Stimulated activated CD4-positive, alpha-beta T cell treated with anti-CD3 and anti-CD28 coated beads, Interleukin-1b, Interleukin-23, amount 100 ng/mL, for 1 hour (primary cell): ENCODE measurements at places on chromosomes 3 and 15.

DNA sequence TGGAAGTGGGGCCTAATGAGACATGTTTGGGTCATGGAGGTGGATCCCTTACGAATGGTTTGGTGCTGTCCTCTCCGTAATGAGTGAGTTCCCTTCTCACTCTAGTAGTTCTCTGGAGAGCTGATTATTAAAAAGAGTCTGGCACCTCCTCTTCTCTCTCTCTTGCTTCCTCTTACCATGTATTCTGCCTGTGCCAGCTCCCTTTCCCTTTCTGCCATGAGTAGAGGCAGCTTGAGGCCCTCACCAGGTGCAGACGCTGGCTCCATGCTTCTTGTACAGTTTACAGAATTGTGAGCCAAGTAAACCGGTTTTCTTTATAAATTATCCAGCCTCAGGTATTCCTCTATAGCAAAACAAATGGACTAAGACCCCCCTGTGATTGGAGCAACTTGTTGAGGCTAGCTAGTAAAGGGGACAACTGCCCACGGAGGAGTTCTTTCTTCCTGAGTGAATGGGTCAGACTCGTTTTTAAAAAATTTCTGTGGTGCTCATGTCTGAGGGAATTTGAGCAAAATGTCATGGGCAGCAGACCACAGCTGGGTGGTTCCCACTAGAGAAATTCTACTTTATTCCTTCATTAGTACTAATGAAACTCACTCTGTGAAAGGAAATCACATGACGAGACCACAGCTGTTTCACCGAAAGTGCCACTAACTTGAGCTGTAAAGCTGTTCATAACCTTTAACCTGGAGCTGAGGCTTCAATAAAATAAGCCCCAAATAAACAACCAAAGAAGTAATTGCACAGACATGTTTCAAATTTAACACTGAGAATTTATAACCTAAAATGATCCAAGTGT, 210.0 kb downstream of the NFKBIZ start:
- no peak for DNase-seq

- no peak for DNase-seq
Measured at GRCh38 chr15:80831606-80832224, 52.5 kb downstream of the CEMIP start.

- no peak for DNase-seq
Measured at GRCh38 chr3:42216931-42217333, 49.1 kb downstream of the CCK start.

DNA sequence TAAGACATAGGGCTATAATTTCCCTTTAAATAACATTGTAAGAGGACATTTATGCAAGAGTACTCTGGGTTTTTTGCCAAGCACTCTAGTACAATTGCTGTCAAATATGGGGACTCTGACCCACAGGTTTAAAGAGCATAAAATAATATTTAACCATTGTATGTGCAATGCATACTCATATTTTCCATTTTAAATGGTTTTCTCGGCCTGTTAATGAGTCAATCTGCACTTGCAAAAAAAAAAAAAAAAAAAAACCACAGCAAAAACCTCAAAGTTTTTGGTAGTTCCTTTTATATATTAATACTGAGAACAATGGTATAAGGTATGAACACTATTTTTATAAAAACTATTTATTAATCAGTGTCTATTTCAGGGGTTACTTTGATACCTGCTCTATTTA, 304.0 kb upstream of the CBLB start:
- DNase-seq, result no peak

DNA sequence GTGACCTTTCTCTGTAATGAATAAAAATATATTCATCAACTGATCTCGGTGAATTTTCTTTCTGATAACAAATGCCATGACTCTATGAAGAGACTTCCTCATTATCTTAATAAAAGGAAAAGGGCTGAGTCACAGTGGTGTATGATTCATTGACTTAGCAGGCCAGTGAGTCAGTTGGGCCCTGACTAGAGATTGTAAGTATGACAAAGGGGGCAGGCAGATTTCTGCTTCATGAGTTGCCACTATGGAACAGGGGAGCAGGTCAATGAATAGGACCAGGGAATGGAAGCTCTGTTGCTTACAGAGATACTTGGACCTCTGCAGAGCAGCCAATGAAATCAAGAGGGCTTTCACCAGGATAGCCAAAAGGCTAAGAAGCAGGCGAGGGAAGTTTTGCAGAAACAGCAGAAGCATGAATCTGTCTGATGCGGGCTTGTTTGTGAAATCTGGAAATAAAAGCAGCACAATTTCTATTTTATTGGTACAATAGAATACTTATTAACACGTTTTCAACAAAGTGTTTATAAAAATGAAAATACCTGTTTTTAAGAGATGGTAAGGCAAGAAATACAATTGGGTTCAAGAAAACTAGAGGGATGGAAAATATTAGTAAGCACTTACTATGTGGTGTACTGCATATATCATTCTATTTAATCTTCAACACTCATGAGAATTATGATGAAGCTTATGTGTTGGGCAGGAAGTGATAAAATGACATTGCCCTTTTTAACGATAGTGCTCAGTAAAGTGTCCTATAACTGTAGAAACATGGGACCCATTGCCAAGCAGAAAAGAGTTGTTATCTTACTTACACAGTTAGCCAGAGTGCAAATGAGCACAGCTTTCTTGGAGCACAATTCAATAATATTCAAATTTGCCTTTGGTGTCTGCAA, 169.8 kb upstream of the MYRIP start:
- DNase-seq, result no peak

DNA sequence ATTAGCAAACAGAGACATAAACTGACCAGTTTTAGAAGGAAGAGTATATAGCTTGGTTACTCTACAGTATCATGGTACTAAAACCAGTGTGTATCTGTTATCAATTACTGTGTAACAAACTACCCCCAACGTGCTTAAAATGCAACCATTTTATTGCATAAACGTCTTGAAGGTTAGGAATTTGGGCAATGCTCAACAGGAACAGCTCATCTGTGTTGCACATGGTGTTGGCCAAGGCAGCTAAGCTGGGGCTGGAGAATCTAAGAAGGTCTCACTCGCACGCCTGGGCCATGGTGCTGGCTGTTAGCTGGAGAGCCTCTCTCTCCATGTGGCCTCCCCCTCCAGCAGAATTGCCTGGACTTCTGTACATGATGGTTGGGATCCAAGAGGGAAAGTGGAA, 81.2 kb upstream of the THBS1 start:
- DNase-seq, result no peak

GRCh38 chr3:141093971-141094684, 43.0 kb downstream of the SPSB4 start:
- DNase-seq, result no peak

DNA sequence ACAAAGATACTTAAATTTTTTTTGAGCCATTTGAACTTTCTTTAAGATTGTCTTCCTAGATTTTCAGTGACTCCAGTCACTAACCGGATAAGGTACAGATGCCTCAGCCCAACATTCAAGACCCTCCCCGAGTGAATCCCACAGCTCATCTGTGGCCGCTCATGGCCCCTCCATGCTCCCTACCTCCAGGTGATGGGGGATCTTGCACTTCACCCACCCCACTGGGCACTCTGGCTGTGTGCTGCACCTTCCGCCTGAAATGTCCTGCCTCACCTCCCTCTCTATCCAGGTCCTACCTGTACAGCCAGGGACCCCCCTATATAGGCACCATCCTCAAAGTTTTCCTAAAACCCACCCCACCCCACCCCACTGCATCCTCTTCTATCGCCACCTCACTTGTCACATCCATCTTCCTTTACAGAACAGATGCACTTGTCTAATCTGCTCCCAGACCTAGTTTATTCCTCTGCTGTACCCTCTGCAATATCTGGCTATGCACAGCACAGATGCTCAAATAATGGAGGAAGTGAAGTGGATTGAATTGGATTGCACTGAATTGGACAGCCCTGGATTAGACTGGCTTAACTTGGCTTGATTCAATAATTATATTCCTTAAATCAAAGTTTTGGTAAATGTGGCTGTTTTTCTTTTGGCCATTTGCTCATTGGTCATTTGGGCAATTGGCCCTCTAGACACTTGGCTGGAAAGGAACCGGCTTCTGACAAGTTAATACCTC, 24.5 kb downstream of the NTRK3 start:
- no peak for DNase-seq

GRCh38 chr15:70054884-70055387, 42.8 kb downstream of the TLE3 start:
- no peak for DNase-seq

DNA sequence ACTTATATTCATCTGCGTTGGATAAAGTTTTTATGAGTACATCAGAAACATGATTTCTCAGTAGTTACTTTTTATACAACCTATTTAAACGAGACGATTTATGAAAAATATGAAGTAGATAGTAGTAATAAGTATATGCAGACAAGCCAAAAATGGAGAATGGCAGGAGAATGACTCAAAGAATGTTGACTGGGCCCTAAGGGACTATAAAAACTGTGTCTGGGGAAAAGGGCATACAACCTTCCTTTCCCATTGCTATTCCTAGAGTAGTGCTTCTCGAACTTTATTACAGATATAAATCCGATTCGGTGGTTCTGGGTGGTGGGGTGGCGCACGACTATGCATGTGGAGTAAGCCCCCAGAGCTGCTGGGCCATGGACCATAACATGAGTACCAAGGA, 558.5 kb downstream of the FOXP1 start:
- no peak for DNase-seq

DNA sequence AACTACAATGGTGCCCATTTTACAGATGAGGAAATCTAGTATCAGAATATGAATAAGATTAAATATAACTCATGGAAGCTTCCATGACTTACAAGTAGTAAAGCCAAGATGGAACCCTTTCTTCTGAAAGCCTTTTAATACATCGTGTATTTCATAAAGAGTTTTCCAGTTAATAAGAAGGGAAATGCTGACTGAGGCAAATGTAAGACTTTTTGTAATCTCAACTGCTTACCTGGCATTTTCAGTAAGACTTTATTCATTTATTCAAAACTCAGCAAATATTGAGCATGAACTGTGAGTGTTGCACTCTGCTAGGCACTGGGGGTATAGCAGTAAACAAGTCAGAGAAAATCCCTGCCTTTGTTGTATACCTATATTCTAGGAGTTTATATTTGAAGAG, 256.4 kb upstream of the THRB start:
- DNase-seq, result no peak

GRCh38 chr3:112687211-112687610, 46.3 kb upstream of the CCDC80 start:
- no peak for DNase-seq

DNA sequence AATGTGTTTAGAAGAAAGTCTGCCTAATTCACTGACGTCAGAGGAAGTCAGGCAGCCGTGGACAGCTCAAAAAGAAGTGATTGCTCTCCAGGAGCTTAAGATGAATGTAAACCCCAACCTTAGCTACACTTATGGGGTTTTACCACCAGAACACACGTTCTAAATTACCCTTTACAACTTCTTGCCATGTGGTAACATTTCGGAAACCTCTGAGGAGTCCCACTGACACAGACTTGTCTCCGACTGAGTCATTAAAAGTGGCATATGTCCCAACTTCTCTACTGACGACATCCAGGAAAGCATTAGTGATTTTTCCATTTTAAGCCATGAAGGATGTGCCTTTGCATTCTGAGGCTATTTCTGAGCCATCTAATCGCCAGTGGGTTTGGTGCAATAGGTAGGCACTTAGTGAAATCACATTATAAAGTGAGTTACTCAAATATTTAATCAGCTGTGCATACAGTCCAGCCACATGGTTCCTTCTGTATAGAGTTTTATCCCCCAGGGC, 32.4 kb downstream of the C2CD4A start:
- no peak for DNase-seq

DNA sequence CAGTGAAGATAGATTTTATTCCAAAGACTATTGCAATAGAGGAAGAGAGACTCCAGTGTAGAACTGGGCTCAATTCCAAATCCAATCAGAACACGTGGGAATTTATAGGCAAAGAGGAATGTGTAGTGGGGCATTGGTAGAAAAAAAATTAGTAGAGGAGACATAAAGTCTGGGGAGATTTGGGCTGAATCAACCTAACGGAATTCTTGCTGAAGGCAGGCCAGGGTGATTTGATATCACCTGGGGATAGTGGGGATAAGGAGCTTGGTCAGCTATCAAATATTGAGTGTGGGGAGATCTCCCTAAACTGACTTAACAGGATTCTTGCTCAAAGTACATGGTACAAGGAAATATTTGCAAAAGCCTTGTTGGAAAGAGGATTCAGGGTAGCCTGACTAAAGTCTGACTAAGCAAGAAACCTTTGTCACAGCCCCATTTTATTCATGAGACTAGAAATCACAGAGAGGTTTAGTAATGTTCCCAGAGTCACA, 29.6 kb downstream of the SST start:
- no peak for DNase-seq

DNA sequence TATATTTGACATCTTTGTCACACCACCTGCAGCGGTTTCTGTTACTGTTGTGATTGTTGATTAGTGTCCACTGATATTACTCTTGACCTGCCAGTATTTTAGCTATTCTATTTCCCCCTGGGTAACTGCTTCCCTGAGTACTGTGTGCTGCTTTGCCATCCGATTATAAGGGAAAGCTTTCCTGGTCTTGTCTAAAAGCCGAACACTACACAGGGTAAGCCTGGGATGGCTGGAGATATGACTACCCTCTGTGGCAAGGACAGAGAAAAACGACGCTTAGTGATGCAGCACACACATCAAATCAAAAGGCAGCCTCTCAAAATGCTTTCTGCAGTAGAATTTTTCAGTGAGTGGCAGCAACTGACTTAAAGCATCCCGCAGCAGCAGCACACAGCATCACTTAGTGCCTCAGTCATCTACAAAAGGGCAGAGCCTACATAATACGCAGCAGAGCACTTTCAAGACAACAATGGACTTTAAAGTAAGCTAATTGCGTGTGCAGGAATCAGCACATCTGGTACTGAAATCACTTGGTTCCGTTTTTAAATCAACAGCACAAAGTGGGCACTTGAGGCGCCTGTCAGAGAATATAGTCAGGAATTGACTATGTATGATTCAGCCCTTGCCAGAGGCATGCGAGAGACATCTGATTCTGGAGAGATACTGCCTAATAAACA, 656.3 kb upstream of the TGFBR2 start:
- no peak for DNase-seq

DNA sequence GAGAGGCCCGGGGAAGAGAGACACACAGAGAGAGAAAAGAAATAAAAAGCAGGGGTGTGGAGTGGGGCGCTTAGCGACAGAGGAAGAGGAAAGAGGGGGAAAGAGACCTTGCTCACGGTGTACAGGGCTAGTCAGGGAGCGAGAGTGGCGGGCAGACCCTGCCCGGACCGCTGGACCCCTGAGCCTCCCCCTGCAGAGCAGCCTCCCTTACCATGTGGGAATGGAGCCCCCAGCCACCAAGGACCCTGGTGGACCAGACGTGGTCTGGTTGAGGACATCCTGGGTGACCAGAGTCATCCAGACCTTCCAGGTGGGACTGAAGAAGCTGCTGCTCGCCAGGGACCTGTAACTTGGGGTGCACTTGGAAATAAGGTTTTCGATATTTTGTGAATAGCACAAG, 129.6 kb downstream of the CHSY1 start:
- DNase-seq, result no peak

DNA sequence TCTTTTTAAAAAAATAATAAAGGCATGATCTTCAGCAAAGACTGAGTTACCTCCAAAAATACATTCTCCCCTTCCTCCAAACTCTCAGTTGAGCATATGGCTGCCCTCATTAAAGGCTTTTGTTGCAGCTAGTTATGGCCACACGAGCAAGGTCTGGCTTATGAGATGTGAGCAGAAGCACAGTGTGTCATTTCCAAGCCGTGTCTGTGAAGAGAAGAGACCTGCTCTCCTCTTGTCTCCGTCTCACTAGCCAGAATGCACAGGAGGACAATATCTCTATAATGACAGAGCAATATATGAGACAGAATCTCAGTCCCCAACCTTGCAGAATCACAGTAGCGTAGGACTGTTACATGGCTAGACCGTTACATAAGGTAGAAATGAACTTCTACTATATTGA, 152.3 kb downstream of the MAGI1 start:
- no peak for DNase-seq
